ENCODE measurements at places on chromosomes 1 and 21.

- DNase-seq = no peak
These were observed 42.8 kb downstream of the SAMD13 start for GRCh38 chr1:84344286-84344685.

DNA sequence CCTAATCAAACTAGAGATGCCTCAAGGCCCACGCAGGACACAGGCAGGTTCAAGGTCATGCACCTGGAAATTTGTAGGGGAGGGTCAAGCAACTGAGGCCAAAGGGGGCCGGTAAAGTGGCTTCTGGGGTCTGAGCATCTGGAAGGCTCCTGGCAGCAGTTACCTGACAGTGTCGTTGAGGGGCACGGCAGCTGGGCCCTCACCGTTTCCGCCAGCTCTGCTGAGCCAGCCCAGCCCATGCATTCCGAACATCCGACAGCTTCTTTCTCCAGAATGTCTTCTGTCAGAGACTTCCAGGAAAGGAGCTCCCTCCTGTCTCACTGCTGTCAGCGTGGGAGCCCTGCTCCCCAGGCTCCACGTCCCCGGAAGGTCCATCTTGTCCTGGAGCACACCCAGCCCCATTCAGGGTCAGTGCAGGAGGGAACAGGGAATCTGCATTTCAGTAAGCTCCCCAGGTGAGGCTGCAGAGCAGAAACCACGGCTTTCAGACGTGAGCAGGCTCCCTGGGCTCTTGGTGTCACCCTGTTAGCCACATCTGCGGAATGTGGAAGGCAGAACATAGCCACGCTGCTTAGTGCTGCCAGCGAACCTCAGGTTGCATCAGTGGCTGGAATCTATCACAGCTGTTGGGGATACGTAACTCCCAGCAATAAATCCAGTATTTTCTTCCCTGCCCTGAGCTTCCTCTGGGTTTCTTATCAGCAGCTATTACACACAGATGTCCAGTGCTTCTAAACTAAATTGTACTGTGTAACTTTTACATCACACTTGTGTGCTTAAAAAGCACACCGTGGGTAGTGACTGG lies 36.3 kb upstream of the FAM3B start:
- no peak for DNase-seq

GRCh38 chr1:226051365-226051764 lies 11.2 kb upstream of the H3-3A start:
- DNase-seq = no peak

GRCh38 chr21:26952374-26953066 lies 14.4 kb downstream of the ADAMTS5 start:
- DNase-seq = no peak

- DNase-seq = peak; percentile 40
These were observed 90.5 kb downstream of the PIK3R3 start for GRCh38 chr1:46041974-46042373.

GRCh38 chr21:16264319-16264718 lies 534.5 kb downstream of the USP25 start:
- no peak for DNase-seq

GRCh38 chr1:944341-945325 lies 14.4 kb downstream of the NOC2L start:
- no peak for DNase-seq

DNA sequence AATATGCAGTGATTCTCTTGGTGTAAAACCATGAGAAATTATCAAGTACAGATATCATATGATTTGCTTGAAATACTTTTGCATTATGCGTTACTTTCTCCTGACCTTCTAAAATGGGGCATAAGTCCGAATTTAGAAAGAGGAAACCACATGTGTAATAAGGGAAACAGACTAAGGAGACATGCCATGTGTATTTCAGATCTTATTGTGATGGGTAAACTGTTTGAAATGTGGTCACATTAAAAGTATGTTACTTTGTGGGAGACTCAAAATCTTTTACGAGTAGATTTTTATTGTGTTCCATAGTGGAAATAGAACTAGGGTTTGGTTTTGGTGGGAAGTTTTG lies 173.0 kb downstream of the NFIA start:
- DNase-seq = no peak

DNA sequence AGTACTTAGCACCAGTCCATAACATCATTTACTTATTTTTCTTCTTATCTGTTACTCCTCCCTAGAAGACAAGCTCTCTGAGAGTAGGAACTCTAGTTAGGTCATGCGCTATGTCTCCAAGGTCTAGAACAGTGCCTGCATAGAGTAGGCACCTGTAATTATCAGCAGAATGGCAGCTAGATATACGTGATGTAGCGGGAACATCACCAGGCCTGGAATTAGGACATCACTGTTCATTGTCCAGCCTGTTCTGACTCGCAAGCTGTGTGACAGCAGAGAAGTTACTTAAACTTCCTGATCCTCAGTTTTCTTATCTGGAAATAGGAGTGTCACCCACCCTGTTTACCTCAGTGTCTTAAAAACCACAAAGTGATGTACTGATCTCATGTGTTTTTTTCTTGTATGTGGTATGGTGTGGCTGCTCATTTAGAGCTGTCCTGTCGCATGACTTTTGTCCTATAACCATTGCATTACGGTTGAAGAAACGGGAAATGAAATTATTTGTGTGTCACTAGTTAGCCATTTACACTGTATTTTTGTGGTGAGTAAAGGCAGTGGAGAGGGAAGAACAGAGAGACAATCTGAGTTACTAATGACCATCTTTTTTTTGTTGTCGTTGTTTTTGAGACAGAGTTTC lies 37.1 kb upstream of the EXO1 start:
- no peak for DNase-seq

DNA sequence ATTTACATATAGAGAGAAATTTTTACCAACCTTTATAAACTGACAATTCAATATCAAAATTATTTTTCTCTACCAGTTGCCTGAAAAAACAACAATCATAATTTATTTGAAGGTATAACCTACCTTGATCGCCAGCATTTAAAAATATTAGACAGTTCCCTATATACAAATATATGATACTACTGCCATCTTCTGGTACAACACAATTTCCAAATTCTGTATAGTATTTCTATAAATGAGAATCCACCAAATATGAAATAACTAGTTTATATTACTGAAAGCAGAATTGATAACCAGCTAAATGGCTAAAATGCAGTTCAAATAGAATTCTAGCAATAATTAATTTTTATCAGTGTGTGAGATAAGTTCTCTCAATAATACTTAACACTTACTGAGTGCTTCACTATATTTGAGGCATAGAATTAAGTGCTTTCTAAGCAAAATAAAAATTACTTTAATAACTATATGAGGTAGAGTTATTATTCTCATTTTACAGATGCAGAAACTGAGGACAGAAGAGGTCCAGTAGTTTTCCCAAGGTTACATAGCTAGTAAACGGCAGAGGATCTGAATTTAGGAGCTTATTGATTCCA lies 75.6 kb downstream of the PIGK start:
- DNase-seq = no peak

Measured in NCI-H2081 (cell line).